Common myeloid progenitor, CD34-positive (primary cell): ENCODE measurements at places on chromosomes 1 and 21.
A peak's percentile ranks its signal among the peaks of the same experiment; 100 is the strongest.

DNA sequence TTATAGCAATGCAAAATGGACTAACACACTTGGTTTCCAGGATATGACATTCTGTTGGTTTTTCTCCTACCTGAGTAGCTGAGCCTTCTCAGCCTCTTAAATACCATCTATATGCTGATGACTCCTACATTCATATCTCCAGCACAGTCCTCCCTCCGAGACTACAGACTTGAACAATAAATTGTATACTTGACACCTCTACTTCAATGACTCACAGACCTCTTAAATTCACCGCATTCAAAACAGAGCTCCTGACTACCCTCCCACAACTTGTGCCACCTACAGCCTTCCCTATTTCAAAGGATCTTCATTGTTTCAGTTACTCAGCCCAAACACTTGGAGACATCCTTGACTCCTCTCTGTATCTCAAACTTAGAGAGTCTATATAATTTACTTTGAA lies 66.8 kb upstream of the ASB17 start:
- no peak for DNase-seq

GRCh38 chr1:152024223-152024622 lies 12.6 kb downstream of the S100A11 start:
- no peak for DNase-seq

- peak; percentile 17 for DNase-seq
Observed at GRCh38 chr1:168112673-168113305, 23.9 kb downstream of the GPR161 start.

DNA sequence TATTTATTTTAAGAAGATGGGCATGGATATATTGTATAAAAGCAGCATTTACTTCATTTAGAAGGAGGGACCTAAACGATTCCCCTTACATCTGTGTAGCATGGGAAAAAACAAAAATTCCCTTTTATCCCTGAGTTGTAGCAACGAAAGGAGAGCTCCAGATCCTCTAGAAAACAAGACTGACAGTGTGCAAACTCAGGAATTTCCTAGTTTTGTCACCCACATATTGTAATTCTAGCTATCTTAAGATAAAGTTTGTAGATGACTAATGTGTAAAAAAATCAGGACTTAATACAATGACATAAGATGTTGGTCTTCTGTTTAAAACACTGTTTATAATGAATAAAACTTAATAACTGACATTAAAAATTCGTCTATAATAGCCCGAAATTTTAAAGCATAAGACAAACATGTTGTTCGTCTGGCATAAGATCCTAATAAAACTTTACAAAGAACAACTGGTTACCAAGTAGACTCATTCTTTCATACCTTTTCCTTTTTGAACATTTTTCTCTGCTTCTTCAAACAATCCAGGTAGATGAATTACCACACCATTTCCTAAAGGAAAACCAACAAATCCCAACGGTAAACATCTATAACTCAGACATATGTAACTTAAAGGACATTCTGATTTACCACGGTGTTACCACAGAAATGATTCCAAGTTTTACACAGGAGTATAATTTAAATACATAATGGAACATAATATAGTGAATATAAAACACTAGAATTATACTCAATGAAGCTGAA lies 15.2 kb downstream of the ADSS2 start:
- DNase-seq = no peak
